IPS DF 19.7 (cell line): ENCODE measurements at places on chromosomes 12 and 14.

- no peak for DNase-seq
Observed at GRCh38 chr12:26870491-26871419, 37.8 kb upstream of the ITPR2 start.

- no peak for DNase-seq
Observed at GRCh38 chr14:23186913-23187654, 3.6 kb upstream of the SLC7A8 start.

DNA sequence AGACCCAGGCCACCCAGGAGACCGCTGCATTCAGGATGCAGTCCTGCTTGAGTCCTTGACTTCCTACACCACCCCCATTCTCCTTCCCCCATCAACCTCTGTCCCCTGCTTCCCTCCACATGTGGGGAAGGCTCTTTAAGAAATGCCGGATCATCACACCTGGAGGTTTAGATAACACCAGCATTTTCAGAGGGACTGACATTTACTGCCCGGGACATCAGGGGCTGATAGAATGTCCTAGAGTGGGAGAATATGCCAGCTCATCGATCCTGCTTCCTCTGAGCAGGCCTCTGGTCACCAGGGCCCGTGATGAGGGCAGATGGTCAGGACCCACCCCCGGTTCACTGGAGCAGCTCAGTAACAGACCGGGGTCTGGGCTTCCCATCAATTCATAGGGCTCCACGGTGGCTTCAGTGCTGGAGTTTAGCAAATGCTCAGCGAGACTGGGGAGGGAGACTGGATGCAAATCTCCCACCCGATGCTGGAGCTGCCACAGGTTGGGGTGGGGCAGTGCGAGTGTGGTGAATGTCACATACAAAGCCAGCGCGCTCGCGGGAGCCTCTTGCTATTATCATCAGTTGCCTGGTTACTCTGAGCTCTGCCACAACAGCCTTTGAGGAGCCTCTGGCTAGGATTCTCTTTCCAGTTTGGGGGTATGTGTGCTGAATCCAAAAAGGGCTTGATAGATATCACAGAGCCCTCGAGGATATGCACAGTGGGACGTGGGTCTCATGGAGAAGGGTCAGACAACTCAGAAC lies 111.6 kb downstream of the RBM19 start:
- no peak for DNase-seq

DNA sequence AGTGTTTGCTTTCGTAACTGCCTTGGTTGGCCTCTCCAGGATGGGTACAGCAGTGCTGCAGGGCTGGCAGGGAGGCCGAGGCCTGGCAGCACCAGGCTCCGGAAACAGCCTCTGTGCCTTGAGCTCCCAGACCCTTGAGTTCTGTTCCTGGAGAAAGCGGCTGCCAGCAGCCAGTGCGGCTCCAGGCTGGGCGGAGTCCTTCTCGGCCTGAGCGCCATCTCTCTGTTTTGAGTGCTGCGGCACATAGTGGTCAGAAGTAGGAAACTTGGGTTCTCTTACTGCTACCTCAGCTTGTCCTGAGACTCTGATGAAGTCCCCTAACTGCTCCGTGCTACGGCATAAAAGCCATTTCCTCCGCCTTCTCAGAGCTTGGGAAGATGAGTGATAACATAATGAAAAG lies 65.9 kb downstream of the KCNA1 start:
- no peak for DNase-seq

GRCh38 chr14:39768589-39768988 lies 336.4 kb upstream of the FBXO33 start:
- no peak for DNase-seq

GRCh38 chr12:116455540-116456329 lies 103.4 kb upstream of the MAP1LC3B2 start:
- DNase-seq, result no peak

DNA sequence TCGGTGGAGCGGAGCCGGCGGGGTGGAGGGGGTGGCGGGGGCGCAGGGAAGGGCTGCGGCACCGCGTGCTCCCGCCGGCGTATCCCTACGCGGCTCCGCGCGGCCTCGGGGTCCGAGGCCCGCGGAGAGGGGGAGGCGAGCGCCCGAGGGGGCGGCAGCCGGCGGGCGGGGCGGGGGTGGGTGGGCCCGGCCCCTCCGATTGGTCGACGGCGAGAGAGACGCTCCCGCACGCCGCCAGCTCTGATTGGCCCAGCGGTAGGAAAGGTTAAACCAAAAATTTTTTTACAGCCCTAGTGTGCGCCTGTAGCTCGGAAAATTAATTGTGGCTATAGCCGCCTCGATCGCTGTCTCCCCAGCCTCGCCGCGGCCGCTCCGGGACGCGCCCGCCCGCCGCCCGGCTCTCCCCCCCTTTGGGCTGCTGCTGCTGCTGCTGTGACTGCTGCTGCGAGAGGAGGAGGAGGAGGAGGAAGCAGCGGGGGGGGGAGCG lies at the start of gene FOXG1:
Gene FOXG1, plus strand, starts transcription at position 319 of the 487 bp plus-strand sequence. CDS start 493 bp downstream, outside the sequence.
- DNase-seq, result no peak

DNA sequence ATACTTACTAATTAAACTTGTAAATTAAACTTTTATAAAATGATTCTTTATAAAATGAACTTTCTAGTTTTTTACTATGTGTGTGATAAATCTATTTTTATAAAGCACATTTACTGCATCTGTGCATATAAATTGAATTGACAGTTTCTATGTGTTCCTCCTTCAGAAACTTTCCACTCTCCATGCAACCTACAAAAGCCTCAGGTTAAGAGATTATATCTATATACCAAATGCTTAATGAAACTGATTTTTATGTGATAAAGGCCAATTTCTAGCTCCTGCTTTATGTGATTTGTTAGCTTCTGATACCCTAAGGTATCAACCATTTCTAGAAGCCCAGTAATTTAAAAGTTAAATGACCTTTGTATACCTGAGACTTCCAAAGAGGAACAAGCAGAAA lies 174.0 kb downstream of the SRGAP1 start:
- no peak for DNase-seq

GRCh38 chr12:25436206-25437030 lies 116.7 kb downstream of the LMNTD1 start:
- DNase-seq, result no peak

DNA sequence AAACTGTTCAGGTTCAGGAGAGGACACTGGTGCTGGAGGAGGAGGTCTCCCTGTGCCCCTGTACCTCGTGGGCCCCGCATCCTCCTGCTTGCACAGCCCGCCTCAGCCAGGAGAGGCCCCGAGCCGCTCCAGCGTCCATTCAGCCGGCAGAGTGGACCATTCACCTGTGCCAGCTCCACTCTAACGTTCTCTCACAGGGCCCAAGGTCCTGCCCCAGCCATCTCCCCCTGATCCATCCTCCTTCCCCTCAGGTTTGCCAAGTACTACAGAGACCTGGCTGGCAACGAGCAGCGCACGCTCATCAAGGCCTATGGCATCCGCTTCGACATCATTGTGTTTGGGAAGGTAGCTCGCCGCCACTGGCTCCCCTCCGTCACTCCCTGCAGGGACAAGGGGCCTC lies 22.2 kb downstream of the P2RX4 start:
- no peak for DNase-seq

DNA sequence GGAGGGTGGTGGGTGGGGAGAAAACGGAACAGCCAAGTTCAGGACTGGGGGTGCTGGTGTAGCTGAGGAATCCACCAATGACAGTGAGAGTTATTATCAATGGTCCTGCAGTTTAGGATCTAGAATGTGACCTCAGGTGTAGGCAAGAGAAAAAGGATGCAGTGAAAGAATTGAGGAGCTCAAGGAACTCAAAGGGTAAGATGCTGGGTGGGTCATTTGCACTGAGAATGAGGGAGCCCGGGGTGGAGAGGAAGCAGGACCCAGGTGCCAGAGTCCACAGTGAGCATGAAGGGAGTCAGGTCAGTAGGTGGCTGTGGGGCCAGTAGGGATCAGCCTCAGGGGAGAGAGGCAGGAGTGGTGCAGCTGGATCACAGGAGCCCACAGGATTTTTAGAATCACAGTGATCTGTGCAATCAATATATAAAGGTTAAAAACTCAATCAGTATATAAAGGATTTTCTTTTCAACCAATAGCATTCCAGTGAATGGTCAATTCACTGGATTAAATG lies 3.2 kb upstream of the KRT7 start:
- DNase-seq, result no peak

- DNase-seq, result no peak
Observed at GRCh38 chr12:121009741-121010140, 6.5 kb downstream of the C12orf43 start.

DNA sequence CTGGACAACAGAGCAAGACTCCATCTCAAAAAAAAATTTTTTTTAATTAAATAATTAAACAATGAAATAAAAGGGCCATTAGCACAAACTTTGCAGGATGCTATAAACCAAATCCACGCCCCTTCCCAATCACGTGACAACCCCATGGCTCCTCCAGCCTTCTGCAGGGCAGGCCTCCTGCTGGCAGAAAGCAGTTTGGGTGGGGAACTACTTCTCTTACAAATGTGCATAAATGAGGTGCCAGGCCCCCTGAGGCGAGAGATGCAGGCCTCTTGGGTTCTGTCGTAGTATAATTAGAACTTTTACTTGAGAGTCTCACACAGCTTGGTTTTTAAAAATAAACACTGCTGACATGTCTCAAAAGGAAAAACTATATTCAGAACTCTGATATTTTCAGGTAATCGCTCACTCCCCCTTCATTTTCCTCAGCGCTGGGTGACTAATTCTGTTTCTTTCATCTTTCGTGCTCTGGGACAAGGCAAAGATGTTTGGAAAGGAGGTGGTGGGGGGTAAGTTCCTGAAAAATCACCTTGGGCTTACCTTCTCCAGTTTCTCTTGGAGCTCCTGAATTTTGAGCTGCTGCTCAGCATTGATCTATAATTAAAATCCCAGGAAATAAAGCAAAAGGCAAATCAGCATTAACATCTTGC lies 101.7 kb downstream of the CIT start:
- no peak for DNase-seq

- peak; percentile 23 for DNase-seq
Observed at GRCh38 chr12:5328669-5329517, 103.0 kb upstream of the NTF3 start.

DNA sequence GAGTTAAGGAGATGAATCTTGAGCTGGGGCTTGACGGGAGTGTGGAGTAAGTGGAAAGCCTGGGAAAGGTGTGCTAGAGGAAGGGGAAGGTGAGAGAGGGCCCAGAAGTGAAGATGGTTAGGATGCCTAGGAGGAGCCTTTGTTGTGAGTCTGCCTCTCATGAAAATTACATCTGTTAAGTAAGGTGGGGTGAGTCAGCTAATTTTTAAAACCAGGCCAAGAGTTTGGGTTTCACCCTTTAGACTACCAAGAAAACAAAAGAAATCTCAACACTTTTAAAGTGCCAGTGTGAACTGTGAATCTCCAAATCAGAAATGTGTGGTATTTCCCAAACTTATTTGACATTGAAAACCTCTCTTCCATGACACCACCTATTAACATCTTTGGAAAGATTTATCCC lies 185.2 kb downstream of the CRADD start:
- DNase-seq, result no peak

- DNase-seq, result no peak
Observed at GRCh38 chr14:64792231-64792630, 87.5 kb downstream of the SPTB start.

DNA sequence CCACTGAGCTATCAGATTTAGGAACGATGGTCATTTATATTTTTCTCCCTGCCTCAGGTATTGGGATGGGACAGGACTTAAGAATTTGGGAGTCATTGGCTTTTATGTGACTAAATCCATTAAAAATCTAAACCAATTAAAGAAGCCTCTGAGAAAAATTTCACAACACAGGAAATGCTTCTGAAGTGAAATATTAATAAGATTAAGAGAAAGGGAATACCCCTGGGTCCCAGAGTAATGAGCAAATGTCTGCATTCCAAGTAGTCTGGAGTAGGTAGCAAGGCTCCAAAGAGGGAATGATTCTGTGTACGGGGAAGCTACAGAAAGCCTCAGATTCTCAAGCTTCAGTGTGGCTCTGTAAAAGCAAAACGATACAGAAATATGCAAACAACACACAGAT lies 707 bp upstream of the MED6 start:
- no peak for DNase-seq

DNA sequence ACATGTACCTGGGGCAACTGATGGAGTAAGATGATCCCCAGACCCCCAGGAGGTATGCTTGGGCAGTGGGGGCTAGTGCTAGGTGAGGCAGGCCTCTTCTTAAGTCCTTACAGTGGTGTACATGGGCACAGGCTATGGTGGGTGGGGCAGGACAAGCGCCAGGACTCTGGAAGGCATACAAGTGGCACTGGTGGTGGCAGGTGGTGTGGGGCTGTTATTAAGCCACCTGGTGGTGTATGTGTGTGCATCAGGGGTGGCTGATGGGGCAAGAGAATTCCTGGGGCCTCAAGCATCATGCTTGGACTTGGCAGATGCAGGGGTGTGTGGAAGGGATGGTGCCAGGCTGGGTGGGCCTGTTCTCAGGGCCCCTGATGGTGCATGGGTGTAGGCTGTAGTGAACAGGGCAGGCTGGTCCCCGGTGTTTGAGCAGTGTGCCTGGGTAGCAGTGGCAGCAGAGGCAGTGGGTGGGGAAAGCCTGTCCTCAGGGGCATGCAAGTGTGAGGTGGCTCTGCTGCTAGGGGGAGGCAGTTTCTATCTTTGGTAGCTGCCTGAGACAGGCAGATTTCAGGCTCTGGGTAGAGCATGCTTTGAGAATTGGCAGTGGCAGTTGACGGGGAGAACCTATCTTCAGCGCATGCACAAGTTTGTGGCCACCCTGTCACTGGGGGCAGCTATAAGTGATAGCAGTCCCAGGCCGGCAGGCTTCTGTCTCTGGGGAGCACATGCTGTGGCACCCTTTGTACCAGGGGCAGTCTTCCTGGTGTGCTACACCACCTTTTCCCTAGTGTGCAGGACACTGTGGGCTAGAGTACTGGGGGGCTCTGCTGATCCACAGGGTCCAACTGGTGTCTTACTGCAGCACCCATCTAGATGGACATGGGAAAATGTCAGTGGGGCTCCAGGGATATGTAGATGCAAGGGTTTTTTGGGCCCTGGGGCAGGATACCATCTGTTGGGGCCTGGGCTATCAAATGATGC lies 52.6 kb upstream of the ABCD2 start:
- DNase-seq, result no peak

- no peak for DNase-seq
Observed at GRCh38 chr14:101133068-101133467, 229.5 kb upstream of the RTL1 start.

DNA sequence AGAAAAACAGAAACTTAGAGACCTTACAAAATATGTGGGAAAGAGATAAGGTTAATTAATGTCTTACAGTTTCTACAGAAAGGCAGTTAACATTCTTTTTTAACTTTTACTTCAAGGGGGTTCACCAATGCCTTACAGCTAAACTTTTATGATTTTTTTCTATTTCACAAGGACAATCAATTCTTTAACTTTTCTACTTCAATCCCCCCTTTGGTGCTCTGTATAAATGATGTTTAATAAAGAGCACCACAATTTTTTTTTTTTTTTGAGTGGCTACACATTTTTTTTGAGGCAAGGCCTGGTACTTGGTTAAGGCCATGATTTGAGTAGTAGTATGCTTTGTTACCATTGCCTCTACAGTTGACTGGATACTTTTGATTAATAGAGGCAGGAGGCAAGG lies 279.6 kb downstream of the PRKD1 start:
- no peak for DNase-seq

GRCh38 chr12:29762637-29763300 lies 21.0 kb downstream of the TMTC1 start:
- DNase-seq, result no peak

- DNase-seq, result no peak
Observed at GRCh38 chr14:79256380-79256779, 954.9 kb downstream of the DIO2 start.
